ENCODE measurements at places on chromosomes 7 and 10.

DNA sequence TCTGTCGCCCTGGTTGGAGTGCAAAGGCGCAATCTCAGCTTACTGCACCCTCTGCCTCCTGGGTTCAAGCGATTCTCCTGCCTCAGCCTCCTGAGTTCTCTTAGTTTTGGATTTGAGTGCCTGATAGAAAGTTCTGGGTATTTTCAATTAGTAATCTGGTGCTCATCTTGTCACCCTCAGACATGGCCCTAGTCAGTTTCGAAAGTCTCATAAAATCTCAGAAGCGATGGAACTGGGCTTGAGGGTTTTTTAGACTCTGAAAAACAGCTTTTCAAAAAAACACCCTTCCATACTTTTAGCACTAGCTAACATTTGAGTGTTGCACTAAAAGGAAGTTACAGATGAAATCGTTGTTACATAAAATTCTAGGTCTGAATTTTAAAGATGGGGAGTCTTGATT lies 9.4 kb upstream of the PIP4K2A start:
- no peak for DNase-seq

GRCh38 chr7:13411636-13412035 lies 577.8 kb downstream of the ETV1 start:
- no peak for DNase-seq

DNA sequence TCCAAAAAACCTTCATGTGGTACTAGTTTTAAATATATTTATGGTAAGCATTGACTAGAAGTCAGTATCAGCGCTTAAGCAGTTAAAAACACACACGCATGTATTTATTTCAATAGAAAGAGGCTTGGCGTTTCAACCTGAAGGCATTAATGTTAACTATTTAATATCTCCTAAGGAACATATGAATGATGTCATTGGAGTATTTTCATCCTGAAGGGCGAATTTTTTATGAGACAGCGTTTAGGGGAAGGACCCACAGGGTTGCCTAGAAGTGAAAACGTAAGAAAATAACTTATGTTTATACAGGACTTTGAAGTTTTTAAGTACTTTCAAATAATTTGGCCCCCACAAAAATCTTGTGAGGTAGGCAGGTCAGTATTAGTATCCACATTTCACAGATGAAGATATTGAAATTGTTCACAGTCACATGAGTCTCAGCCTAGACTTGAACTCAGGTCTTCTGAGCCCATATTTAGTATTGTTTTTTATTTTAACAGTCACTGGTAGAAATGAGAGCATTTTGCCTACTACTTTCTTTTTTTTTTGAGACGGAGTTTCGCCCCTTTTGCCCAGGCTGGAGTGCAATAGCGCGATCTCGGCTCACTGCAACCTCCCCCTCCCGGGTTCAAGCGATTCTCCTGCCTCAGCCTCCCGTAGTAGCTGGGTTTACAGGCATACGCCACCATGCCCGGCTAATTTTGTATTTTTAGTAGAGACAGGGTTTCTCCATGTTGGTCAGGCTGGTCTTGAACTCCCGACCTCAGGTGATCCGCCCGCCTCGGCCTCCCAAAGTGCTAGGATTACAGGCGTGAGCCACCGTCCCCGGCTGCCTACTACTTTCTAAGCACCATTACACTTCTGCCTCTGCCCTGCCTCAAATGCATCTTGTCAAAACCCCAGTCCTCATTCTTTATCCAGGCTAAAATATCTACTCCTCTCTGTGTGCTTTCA lies 1.8 kb downstream of the SLK start:
- DNase-seq = no peak

- DNase-seq = no peak
These were observed 78.5 kb upstream of the FZD1 start for GRCh38 chr7:91185771-91186170.

DNA sequence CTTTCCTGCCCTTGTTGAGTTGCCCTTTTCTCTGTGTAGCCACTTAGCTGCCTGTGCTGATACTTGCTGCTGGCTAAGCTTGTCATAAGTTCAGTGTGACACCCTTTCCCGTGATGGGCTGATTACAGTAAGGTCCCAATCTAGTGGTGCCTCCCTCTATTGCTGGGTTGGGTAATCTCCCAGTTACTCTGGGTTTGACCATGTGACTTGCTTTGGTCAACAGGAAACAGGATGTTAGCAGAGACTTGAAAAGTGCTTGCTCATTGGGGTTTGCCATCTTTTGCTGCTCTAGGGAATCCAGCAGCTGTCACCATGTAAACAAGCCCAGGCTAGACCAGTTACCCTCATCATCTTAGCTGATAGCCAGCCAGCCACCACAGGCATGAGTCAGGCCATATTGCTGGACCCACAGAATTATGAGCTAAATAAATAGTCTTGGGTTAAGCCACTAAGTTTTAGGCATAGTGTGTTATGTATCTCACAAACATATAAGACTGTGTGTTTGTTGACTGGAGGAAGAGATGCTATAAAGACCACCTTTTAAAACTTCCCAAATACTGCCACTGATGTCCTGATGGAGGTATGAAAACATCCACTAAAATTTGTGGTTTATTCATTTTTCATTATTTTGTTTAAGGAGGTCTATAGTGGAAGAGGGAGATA lies 4.0 kb upstream of the LEP start:
- no peak for DNase-seq

- peak; percentile 15 for DNase-seq
These were observed 26.7 kb downstream of the CYCS start for GRCh38 chr7:25098096-25099046.

DNA sequence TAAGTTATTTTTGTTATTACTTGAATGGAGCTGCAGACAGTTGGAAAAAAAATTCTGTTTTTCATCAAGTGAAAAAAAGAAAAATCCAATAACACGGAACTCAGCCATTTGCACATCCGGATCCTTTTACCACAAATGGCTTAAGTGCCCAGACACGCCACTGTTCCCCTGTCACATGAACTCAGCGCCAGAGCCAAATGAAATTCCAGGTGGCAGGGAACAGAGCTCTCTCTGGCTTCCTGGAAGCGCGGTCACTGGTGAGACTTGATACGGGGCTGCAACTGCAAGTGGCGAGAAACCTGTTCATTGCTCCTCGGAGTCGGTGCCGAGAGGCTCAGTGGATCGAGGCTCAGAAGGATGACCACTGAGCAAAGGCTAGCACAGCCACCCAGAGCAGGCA lies 60.8 kb upstream of the NPTX2 start:
- no peak for DNase-seq

DNA sequence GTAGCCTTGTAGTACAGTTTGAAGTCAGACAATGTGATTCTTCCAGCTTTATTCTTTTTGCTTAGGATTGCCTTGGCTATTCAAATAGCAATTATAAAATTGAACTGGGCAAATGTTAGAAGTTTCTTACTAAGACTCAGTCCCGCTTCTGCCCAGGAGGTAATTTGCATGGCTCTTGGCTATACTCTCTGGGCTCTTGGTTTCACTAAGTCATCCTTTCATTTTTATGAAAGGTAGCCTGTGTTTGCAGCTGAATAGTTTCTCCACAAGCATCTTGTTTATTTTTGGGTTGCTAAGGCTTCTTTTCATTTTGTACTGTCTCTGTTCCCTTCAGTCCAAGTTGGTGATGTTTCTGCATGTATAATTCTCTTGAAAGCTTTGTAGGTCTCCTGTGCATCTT lies 340.6 kb downstream of the SH2D4B start:
- DNase-seq = no peak

- peak; percentile 57 for DNase-seq
These were observed 43.0 kb downstream of the GNA12 start for GRCh38 chr7:2800931-2801688.
